ENCODE measurements at places on chromosomes 7 and 10.

DNA sequence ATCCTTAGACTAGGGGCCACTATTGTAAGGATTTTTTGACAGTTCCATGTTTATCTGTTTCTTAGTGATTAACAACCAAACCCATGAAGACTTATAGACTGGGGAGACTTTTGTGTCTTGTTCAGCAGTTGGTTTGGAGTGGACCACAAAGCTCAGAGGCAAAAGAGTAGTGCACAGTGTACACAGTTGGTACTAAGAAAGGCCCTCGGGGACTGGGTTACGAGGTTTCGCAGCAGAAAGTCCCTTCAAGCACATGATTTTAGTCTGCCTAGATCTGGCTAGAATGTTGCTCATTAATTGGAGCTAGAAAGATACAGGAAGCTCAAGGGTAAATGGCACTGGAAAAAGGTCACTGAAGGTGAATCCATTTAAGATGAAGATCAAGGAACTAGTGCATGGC, 35.4 kb downstream of the CDK14 start:
- no peak for DNase-seq

DNA sequence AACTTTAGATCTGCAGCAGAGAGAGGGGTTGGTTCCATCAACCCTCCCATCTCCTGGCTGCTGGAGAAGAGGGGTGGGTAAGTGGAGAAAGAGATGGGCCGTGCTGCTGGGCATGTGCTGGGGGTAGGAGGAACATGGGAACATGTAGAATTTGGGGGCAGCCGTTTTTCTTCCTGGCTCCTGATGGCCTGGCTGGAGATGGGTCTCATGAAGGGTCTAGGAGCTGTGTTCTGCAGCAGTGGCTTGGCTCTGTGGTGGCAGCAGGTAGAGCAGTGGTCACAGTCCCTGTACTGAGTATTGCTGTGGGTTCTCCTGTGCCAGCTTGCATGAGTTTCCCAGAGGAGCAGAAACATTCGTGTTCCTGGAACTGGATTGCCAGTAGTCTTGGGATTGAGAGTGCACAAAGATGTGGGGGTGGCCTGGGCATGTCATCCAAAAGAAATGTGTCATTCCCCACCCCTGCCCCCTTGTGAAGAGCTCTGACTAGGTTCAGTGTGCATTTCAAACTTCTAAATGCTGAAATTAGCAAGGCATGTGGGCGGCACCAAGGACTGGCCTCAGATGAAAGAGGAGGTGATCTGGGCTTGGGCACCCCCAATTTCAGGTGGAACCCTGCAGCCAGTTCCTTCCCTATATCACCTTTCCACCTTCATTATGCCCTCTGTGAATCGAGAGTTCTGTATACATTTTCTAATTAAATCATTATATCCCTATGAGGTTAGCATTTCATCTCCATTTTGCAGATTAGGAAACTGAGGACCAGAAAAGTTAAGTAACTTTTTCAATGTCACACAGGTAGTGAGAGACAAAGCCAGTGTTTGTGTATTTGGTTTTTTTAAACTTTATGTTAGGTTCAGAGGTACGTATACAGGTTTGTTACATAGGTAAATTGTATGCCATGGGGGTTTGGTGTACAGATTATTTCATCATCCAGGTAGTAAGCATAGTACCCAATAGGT, 2.1 kb downstream of the CHST3 start:
- DNase-seq = no peak

GRCh38 chr10:98326621-98327027, 58.6 kb upstream of the LOXL4 start:
- DNase-seq = no peak

GRCh38 chr10:73408978-73409521, 4.8 kb downstream of the ANXA7 start:
- no peak for DNase-seq

DNA sequence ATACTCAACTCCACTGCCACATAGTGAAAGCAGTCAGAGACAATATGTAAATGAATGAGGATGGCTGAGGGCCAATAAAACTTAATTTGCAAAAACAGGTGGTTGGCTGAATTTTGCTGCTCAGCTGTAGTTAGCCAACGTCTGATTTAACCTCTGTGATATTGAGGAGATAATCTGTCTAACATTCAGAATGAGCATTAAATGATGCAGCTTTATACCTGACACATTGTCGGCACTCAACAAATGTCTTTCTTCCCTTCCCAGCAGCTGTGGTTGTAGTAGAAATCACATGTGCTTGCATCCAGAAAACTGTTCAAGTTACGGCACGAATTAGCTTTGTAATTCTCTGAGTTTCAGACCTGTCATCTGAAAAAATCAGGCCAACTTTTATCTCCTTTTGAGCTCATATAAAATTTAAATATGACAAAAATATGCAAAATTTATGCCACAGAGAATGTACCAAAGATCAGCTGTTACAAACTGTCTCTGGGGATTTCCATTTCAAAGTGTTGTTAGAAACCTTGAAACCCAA, 1239.7 kb downstream of the GATA3 start:
- no peak for DNase-seq

GRCh38 chr7:37068038-37068437, 343.7 kb upstream of the AOAH start:
- DNase-seq = no peak
